NCI-H526 (cell line): ENCODE measurements at places on chromosomes 1 and 21.

DNA sequence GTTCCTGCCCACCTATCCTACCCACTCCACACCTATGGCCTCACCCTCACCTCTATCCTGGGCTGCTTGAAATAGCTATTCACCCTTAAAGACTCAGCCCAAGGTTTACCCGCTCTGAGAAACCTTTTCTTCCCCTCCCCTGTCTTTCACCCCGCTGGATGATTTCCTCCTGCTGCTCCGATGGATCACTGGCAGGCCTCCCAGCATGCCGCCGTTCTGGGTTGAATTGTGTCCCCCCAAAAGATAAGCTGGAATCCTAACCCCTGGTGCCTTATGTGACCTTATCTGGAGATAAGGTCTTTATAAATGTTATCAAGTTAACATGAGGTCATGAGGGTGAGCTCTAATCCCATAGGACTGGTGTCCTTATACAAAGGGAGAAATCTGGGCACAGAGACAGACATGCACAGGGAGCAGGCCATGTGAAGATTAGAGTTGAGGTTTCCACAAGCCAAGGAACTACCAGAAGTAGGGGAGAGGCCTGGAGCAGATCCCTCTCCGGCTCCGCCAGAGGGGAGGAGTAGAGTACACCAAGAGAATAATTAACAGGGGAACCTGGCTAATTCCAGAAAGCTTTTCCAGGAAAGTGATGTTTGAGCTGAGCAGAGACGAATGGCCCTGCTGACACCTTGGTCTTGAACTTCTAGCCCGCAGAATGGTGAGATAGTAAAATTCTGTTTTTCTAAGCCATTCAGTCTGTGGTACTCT, 110.0 kb upstream of the SERBP1 start:
- DNase-seq = no peak

DNA sequence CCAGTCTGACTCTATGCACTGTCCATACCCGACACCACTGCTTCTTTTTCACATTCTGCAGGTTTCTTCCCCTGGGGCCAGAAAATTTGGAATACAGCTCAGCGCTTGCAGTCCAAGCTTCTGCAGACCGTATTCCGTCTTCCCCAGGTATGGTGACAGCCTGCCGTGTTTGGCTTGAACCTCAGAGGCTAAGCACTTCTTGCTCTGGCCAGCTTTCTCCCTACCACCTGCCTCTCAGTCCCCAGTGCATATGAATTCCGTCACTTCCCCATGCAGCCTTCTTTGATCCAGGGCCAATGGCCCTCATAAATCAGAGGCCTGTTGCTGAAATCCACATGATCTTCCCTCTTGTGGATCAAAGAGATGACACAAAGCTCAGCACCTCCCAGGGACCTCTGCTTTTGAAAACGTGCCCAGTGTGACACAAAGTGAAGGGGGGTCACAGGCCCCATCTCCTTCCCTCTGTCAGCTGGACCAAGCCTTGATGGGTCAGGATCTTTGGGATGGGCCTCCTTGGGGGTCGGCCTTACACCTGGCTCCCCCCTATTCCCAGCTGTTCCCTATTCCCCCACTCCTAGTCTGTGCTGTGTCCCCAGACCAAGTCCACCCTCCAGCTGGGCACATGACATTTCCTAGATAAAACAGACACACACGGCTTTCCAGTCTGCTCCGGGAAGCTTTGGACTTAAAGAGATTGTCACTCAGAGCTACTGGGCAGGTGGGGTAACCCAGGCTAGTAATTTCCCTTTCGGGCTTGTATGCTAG, 66.6 kb downstream of the HMGB4 start:
- no peak for DNase-seq

DNA sequence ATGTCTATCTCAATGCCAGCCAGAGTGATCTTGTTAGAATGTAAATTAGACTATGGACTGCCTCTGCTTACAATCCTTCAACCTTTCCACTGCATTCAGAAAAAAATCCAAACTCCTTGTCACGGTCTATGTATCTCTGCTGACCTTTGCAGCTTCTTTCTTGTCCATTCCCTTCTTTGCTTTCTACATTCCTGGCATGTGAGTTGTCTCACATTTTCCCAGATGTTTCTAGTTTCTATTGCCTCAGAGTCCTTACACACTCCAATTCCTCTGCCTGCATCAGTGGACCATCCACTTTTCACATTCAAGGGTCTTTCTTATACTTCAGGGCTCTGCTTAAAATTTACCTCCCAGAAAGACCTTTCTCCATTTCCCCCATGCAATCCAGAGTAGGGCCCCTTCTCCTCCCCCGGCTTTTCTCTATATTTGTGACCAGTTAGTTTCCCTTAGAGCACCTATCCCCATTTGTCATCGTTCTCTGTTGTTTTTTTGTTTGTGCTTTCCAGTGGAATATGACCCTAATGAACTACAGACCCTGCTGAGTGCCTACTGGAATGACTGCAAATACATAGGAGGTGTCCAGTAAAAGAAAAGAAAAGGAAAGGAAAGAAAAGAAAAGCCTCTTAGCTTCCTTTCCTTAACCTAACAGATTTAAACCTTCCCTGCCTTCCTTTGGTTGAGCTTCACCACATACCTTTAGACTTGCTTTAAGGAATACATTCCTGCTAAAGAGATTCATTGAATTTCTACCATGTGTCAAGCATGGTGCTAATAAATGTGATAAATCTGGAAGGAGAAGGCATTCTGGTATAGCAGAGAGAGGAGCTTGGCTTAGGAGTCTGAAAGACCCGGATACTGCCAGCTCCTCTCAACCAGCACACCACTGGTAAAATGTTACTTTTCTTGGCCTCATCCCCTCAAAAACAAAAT, 102.0 kb downstream of the DIRAS3 start:
- DNase-seq = no peak

- DNase-seq = peak; percentile 31
Measured at GRCh38 chr1:46413596-46413985, 19.5 kb downstream of the FAAH start.

DNA sequence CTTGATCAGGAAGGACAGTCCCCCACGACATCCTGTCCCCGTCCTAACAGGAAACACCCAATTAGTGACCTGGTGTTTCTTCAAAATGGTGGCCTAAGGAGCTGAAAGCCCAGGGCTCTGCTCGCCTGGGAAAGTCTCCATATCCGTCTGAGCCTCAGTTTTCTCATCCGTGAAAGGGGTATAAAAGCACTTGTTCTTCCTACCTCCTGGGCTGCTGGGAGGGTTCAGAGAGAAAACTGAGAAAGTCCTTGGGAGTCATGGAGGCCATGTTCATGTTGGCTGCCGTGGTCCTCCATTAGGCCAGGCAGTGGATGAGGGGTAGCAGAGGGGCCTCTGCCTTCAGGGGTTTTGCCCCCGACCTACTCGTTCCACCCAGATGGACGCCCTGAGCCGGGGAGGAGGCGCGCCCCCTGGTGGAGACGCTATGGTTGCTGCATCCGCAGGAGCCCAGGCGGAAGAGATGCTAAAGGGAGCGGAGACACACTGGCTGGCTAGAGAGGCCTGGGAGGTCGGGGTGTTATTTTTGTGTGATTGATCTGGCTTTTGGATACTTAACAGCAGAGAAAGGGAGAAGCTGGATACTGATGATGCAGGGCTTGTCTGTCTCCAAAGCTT, 113.5 kb downstream of the PRDM2 start:
- DNase-seq = peak; percentile 28

DNA sequence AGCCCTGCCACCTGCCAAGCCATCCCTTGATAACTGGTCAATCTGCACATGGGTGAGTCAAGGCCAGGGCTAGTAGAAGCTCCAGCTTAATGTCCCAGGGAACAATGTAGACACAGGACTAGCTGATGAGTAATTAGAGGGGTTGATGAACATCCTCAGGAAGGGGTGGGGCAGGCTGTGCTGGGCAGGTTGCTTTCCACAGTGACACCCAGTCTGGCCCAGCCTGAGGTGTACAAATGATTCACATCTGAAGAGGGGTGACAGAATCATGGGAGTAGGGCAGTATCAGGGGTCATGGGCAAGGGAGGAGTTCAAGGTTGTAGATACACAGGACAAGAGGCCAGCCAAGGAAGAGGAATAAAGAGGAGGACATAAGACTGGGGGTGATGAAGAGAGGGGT, 4.3 kb downstream of the LPAR3 start:
- DNase-seq = no peak

DNA sequence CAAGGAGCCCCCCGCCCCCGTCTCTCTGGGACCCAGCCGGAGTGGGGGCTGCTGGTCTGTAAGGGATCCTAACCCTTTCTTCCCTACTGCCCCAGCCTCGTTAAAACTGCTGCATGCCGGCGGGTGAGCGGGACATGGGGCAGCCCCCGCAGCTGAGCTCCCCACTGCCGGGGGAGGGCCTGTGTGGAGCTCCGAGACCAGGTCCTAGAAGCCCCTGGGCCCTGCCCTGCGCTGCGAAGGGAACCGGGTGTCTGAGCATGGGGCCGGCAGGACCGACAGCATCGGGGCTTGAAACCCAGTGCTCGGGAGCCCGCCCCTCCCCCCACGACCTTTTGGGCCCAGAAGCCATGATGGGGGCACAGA, 9.2 kb upstream of the COL6A1 start:
- DNase-seq = no peak

- DNase-seq = peak; percentile 32
Measured at GRCh38 chr1:18470671-18471355, 9.9 kb upstream of the KLHDC7A start.

DNA sequence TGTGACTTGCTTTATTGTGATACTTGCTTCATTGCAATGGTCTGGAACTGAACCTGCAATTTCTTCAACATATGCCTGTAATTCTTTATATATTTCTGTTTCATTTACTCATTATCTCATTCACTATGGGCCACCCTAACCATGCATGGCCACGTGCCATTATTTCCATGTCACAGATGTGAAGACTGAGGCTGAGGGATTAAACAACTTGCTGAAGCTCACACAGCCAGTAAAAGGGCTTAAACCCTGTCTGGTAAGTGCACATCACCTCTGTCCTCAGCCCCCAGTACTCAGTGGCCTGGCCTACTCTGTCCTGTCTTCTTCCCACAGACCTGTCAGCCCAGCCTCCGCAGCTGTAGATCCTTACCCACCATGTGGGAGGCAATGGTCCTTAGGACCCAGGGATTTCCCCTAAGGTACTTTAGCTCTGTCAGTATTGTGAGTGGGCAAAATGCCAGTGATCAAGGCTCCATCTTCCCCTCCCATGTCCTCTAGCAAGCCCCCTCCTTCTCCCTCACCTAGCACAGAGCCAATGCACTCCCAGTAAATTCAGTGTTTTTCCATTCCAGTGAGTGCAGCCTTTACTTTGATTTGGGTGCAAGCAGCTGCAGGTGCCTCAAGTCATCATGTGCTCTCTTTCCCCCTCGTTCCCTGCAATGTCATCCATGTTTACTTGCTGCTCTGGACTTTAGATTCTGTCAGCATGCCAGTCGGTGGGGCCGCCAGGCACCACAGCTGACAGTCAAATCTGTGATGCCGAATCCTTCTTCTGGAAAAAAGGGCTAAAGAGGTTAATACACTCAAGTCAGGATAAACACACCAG, 228.2 kb upstream of the PROX1 start:
- peak; percentile 24 for DNase-seq

- DNase-seq = no peak
Measured at GRCh38 chr1:86375688-86376087, 20.4 kb downstream of the ODF2L start.

GRCh38 chr1:19407494-19408096, 77.7 kb downstream of the CAPZB start:
- no peak for DNase-seq

GRCh38 chr1:22747021-22747734, 36.5 kb downstream of the EPHB2 start:
- DNase-seq = no peak

- peak; percentile 99 for DNase-seq
Measured at GRCh38 chr1:210373628-210373877, 44.9 kb downstream of the HHAT start.

DNA sequence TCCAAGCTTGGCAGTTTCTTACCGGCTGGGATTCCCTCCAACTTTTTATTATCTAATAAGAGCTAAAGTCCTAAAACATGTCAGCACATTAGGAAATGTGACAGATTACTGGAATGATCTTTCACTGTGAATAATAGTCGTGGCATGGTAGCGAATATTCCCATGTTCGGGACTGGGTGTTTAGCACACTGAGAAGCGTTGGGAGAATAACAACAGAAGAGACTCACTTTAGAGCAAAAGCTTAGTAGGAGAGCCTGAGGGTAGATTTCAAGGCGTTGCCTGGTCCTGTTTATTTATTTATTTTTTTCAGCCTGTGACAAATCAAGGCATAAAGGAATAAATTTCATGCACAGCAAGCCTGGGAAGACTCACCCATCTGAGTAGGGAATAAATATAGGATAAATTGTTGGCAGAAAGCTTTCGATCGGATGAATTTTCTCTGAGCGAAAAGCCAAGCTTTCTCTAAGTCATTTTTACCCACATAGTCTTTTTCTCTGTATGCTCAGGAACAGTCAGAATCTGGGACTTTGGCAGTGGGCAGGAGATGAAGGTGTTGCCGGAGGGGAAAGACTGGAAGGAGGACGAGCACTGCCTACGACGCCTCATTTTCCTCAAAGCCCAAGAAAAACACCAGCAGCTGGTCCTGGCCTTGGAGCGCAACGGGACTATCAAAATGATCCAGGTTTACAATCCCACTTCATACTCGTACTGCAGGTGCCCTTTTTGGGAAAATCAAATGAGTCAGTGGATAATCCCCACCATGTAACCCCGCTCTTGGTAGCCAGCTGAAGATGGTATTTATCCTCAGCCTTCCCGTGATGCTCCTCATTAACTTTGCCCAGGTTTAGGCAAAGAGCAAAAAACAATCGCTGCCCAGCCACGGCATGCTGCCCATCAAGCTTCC, 97.2 kb downstream of the WDR64 start:
- DNase-seq = no peak

DNA sequence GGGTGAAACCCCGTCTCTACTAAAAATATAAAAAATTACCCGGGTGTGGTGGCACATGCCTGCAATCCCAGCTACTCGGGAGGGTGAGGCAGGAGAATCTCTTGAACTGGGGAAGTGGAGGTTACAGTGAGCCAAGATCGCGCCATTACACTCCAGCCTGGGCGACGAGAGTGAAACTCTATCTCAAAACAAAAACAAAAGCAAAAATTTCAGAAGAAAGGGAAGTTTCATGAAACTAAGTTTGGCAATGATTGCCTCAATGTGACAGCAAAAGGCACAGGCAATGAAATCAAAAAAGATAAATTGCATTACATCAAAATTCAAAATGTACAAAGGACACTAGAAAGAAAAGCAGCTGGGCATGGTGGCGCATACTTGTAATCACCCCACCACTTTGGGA, 40.1 kb downstream of the BTF3L4 start:
- DNase-seq = no peak

DNA sequence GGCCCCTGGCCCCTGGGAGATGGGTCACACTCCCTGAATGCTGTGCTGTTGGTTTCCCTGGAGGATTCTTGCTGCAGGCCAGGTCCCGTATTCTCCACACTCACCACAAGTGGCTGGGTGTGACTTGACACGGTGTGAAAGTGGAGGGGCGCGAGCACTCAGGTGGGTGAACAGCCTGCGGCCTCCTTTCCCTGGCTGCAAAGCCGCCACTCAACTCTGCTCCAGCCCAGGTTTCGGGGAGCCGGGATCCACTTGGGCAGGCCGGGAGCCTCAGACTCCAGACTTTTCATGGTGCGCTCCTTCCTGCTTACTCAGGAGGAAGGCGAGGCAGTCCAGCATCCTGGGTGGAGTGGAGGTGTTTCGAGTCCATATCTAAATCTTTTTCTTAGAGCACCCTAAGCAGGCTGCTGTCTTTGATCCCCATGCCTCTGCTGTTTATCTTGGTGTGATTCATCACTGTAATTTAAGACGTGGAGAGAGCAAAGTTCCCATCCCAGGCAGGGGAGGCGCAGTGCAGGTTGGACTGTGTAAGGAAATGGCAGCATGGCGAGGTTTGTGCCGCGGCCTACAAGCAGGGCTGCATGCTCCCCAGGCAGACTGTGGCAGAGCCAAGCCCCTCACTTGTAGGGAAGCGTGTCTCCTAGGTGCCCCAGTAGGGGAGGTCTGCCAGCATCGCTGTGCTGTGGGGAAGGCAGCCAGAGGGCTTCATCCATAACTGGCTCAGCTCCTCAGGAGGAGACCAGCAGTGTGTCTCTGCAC, 29.6 kb downstream of the VANGL1 start:
- DNase-seq = peak; percentile 55
